ENCODE measurements at places on chromosomes 1 and 21.

DNA sequence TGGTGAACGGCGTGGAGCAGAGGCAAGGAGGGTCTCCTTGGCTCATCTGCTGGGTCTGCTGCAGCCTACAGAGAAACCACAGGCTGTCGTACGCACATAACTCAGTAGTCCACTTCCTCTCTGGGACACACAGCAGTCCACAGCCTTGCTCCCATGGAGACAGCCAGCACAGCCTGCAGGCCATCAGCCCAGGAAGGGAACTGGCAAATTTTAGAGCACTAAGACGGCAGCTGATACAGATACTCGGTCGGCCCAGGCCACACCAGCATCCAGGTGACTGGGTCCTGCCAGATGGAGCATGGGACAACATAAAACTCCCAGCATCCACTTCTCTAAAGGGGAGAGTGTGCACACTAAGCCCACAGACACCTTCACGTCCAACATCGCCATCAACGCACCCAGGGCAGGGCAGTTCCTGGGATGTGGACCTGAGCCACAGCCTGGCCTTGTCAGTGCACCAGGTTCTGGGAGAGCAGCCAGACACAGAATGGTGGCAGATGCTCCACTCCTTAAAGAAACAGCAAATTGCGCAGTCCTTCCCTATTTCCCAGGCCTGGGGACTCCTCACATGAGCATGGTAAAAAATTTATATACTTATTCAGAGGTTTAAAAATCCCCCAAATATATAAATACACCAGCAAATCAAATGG is 247.1 kb upstream of the RAB4A start:
- no peak for DNase-seq

DNA sequence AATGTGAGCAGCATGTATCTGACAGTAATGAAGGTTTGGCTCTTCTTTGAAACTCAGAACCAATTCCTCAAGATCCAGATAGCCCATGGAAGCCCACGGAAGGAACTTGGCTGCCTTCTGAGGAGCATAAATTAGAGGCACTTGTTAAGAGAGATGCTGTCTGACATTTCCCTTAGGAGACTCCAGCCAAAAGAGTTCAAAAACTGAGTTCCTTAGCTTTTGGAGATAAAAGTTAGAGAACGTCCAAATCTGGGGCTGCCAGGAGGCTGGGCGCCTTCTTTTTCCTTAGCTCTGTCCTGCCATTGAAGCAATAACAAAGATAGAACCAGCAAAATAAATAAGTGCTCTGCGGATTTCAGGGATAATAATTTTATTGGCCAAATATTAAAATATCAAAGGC is 439.6 kb upstream of the USP24 start:
- no peak for DNase-seq

DNA sequence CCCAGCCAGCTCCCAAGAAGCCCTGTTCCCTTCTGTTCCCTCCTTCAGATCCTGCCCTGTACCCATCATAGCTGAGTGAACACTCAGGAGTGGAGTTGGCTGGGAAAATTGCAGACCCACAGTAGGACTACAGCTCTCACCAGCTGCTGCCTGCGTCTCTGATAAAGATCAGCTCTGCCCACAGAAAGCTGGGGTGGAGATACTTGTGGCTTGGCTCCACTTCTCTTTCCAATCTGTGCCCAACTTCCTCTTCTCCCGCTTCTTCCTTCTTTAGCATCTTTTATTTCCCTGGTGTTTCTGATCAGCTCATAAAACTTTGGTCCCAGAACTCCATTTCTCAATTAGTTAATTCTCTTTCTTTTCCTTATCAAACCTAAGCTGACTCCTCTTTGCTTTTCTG is 5.5 kb upstream of the CD1A start:
- no peak for DNase-seq

- DNase-seq: peak; percentile 45
These were observed 198.0 kb upstream of the ZP4 start for GRCh38 chr1:238088560-238089290.

- DNase-seq: peak; percentile 23
These were observed 61.8 kb upstream of the CD1D start for GRCh38 chr1:158118713-158119402.

- peak; percentile 98 for DNase-seq
These were observed 7.4 kb downstream of the KYAT3 start for GRCh38 chr1:88985032-88985431.

- peak; percentile 95 for DNase-seq
These were observed 60.8 kb upstream of the SLC35F3 start for GRCh38 chr1:233843525-233844204.

GRCh38 chr1:21066356-21067012 is 110.2 kb downstream of the EIF4G3 start:
- no peak for DNase-seq

- DNase-seq: no peak
These were observed 103.7 kb upstream of the GNG12 start for GRCh38 chr1:67937010-67937409.

DNA sequence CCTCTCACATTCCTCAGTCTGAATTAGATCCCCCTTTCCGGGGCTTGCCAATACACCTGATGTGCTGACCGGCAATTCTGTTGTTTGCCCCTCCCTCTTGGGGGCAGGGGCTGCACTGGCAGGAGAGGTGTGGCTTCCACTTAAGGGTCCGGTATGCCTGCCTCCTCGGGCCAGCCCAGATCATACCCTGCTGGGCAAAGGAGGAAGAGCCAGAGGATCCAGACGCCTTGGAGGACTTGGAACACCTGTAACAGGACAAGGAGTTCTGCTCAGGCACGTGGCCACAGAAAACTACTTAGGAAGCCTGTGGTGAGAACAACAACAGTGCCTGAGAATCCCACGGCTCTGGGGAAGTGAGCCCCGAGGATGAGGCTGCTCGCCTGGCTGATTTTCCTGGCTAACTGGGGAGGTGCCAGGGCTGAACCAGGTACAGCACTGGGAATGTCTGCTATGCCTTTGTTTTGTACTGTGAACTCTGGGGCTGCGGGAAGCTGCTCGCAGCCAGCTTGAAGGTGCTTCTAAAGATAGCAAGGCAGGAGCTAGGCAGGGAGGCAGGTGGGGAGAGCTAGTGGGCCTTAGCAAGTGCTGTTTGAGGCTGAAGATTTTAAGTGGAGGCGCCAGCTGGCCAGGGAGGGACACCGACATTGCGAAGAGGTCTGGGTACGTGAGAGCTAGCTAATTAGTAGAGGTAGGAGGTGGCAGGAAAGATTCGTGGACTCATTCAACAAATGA is at the start of gene SMPDL3B:
SMPDL3B (plus strand) TSS at position 183 of the 732 bp plus-strand sequence; CDS start at position 367, 184 bp downstream.
- peak; percentile 55 for DNase-seq

DNA sequence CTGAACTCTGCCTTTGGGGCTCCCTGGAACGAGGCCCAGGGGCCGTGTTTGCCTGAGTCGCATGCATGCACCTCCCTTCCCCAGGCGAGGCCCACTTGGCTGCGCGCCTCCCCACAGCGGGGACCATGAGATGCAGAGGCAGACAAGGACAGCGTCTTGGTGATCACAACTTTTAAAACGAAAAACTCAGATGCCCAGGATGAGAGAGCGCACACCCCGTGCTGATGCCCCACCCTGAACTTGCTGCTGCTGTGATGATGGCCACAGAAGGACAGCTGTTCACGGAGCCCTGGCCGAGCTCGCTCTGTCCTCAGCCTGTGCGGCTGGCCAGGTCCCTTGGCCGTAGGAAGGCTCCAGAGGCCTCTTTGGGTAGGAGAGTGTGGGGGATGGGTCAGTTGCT is 11.4 kb upstream of the PRMT2 start:
- DNase-seq: no peak

Measured in M059J (cell line).